Right kidney (tissue), 9 donors: ENCODE measurements at places on chromosomes 16 and 17.

DNA sequence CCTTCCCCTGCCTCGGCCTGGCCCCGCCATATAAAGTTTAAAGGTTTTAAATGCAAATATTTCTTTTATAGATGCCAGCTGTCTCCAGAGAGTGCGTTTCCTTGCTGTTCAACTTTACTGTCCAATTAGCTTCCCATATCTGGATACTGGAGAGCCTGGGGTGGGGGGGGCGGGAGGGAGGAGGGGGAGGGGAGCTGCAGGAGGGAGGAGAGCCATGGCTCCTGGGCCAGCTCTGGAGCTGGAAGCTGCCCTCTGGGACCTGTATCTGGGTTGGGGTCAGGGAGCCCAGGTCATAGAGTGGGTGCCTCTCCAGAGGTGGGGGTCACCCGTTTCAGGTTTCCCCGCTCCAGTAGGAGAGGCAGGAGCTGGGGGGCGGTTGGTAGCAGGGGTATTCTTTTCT lies 6.2 kb upstream of the GSE1 start:
- no peak for DNase-seq

DNA sequence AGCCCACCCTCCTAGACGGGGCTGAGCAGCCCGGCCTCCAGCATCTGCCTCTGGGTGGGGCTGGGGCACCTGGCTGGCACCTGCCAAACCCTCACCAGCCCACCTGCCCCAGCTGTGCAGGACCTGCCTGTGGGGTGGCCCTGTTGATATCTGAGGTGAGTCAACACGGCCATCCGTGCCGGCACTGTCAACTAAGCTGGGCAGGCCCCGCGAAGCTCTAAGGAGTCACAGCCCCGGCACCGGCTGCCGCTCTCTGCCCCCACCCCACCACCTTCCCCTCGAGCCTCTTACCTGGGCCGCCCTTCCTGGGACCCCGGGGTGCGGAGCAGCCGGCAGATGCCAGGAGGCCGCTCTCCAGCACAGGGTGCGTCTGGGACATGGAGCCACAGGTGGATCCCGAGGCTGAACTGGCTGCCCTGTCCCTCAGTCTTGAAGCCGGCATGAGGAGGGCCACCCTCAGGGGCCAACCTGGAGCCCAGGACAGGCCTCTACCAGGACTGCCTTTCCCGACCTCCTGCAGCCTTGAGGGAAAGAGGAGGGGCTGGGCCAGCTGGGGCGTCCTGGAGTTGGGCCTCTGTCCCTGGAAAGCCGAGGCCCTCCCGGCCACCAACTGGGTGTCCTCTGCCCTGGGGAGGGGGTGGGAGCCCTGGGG lies 515 bp downstream of the CBFA2T3 start:
- no peak for DNase-seq

DNA sequence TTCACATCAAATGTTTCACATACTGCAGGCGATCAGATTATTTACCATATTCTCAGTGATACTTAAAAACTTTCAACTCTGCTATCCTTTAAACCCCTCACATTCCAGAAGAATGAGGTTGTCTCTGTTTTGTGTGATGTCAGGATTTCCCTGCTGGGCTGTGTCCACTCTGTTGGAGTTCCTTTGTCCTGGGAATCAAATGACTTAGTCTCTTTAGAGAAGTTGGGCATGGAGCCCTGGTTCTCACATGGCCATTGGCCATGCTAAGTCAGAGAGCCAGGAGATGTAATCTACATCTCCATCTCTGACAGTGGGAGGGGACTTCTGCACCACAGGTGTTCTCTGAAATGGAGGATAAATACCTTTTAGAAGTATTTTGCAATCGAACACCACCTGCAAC lies 205.1 kb upstream of the MAF start:
- DNase-seq = no peak

GRCh38 chr16:66524601-66525164 lies 25.2 kb downstream of the TK2 start:
- DNase-seq = no peak

GRCh38 chr16:66750279-66751052 lies 943 bp downstream of the DYNC1LI2 start:
- DNase-seq = no peak

DNA sequence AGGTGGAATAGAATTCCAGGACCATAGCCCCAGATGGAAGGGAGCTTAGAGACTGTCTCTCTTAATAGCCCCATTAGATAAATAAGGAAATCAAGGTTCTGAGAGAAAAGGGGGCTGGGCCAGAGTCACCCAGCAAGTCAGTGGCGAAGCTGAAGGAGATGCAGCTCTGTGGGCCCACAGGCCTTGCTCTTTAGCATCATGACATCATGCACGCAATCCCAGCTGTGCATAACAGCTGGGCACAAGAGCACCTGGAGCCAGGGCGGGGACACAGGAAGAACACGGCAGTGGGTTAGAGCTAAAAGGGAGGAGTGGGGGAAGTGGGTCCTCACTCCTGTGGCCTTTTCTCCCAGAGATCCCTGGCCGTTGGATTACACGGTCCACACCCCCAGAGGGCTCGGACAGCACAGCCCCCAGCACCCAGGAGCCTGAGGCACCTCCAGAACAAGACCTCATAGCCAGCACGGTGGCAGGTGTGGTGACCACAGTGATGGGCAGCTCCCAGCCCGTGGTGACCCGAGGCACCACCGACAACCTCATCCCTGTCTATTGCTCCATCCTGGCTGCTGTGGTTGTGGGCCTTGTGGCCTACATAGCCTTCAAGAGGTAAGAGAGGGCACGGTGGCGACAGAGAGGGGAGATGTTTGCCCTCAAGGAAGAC lies 15.1 kb downstream of the NGFR start:
- DNase-seq = no peak

GRCh38 chr16:68072038-68072695 lies 13.0 kb upstream of the NFATC3 start:
- DNase-seq = no peak

GRCh38 chr16:3467182-3467581 lies 23.7 kb downstream of the NAA60 start:
- no peak for DNase-seq

GRCh38 chr17:80825471-80826345 lies 165.9 kb upstream of the CHMP6 start:
- DNase-seq = no peak

DNA sequence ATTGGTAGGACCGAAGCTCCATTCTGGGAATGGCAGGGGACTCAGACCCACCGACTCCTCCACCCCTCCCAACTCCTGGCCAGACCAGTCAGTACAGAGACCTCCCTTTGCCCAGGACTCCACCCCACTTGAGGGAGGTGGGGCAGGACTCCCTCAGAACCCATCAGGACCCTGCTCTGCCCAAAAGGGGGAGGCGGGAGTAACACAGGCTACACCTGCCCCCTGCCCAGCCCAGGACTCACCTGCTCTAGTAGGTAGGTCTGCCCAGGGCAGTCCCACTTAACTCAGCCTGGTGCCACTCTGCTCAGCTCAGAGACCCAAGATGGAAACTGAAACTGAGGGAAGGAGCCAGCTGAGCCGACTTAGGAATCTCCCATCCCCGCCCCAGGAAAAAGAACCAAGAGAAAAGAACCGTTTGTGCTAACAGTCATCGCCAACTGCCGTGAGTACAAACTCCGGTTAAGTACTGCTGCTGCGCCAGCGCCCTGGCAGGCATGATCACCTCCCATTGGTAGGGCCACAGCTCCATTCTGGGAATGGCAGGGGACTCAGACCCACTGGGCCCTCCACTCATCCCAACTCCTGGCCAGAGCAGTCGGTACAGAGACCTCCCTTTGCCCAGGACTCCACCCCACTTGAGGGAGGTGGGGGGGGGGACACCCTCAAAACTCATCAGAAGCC lies 503 bp downstream of the DHX58 start:
- no peak for DNase-seq

DNA sequence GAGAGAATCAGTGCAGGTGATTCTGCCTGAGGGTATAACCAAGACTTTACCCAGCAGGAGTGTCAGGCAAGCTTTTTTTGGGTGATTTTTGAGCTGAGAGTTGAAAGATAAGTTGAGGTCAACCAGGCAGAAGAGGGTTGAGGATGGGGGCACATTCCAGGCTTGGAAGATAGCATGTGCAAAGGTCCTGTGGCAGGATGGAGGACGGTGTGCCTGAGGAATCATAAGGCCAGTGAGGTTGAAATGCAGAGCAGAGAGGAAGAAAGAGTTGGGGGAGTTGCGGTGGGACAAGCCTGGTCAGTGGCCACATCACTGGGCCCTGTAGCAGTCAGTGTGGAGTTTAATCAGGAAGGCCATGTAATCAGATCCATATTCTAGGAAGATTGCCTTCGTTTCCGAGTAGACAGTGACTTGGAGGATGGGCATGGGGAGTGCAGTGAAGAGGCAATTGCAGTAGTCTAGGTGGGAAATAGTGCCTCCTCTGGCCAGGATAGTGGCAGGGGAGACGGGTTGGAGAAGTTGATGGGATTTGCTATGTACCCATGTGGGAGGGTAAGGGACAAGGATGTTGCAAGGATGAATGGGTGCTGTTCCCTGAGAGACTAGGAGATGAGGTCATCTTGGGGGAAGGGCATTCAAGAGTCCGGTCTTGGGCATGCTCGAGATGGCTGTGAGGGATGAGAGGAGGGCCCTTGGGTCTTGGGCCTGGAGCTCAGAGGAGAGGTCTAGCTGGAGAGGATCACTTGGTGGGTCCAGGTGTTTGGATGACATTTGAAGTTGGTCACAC lies 3.9 kb downstream of the PLEKHG4 start:
- DNase-seq = no peak

DNA sequence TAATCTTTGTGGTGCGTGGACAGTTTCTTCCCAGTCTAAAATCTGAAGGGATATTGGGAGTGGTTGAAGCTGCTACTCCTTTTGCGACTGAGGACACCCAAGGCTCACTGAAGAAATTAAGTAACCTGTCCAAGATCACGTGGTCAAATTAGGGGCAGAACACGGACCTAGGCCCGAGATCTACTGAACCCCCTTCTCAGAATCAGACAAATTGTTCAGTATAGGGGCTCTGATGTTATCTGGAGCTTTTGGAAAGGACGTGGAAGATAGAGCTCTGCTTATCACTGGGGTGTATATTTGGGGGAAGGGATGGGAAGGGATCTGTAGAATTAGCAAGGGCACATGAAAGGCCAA lies 857 bp downstream of the TANGO6 start:
- no peak for DNase-seq

DNA sequence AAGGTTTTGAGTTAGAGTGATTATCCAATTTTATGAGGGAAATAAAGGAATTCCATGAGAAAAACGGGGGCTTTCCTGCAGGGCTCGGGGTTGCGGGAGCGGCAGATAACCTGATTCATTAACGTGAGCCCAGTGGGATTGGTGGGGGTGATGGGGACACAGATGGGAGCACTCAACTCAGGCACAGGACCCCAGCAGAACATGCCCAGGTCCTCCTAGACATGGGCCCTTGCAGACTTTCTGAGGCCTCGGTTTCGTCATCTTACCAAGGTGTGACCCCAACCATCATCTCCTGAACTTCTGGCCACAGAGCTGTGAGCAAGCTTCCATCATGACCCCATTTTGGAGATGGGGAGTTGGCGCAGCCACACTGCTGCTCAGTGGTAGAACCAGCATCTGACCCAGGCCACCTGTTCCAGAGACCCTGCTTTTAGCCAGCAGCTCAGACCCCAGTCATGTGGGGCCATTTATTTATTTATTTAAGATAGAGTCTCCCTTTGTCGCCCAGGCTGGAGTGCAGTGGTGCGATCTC lies 22.3 kb downstream of the CARHSP1 start:
- no peak for DNase-seq

- peak; percentile 28 for DNase-seq
Measured at GRCh38 chr16:56423584-56424403, 1.6 kb downstream of the AMFR start.

- no peak for DNase-seq
Measured at GRCh38 chr17:14922411-14922810, 342.7 kb downstream of the PMP22 start.

- DNase-seq = no peak
Measured at GRCh38 chr17:41434005-41434404, 6.8 kb downstream of the KRT38 start.

GRCh38 chr16:8742068-8742467 lies 55.4 kb downstream of the TMEM186 start:
- no peak for DNase-seq

- peak; percentile 66 for DNase-seq
Measured at GRCh38 chr17:40219594-40220338, 662 bp downstream of the WIPF2 start.

- peak; percentile 76 for DNase-seq
Measured at GRCh38 chr17:49556223-49556943, 19.3 kb upstream of the NXPH3 start.

DNA sequence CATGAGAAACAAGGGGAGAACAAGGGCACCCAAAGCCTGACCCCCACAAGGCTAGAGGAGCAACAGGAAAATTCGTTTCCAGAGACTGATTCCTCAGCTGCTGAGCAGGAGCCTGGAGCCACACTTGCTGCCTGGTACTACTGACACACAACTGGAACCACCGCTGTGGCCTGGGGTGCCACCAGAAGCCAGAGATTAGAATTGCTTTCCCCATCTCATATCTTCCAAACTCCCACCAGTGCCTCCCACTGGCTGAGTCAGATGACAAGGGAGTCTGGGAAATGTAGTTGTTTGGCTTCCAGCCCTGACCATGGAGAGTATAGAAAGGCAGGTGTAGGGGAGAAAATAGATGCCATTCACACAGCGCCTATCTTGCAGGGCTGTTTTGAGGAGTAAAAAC lies 4.1 kb upstream of the TMEM11 start:
- DNase-seq = no peak

- no peak for DNase-seq
Measured at GRCh38 chr17:64787255-64787920, 125.3 kb upstream of the SMURF2 start.

GRCh38 chr16:78535098-78535497 lies 435.6 kb downstream of the WWOX start:
- no peak for DNase-seq
